Foreskin keratinocyte (primary cell): ENCODE measurements at places on chromosomes 13 and 19. TPM values are rescaled to one million over a fixed set of nuclear protein-coding genes. Genes with fewer than 3 reads are reported as not detected.

The CBLC gene
- 46.3 and 46.9 TPM in 2 replicates for polyA plus RNA-seq

The RAD23A gene
- polyA plus RNA-seq = 131 and 157 TPM in 2 replicates

The CEACAM1 gene
- 2.4 and 3.3 TPM in 2 replicates for polyA plus RNA-seq

The ENOX1 gene
- 0.55 and 0.66 TPM in 2 replicates for polyA plus RNA-seq

The METTL21C gene
- not detected in 2 replicates for polyA plus RNA-seq

The ZGLP1 gene
- 3.4 and 3.6 TPM in 2 replicates for polyA plus RNA-seq

The SRRM5 gene
- polyA plus RNA-seq = 0.03 and 0.07 TPM in 2 replicates
